Muscle of leg (tissue), 16 donors: ENCODE measurements at places on chromosomes 1 and 21. TPM values are rescaled to one million over a fixed set of nuclear protein-coding genes. Genes with fewer than 3 reads are reported as not detected.

The HMCN1 gene
- 11.6 TPM for total RNA-seq

The SYT6 gene
- 0.40 TPM for total RNA-seq

The RIMKLA gene
- total RNA-seq: 0.71 TPM

The LAMC2 gene
- 0.71 TPM for total RNA-seq

The MECR gene
- total RNA-seq: 20.5 TPM

The DPYD gene
- total RNA-seq: 14.7 TPM

The FCER1G gene
- 6.9 TPM for total RNA-seq

The STYXL2 gene
- total RNA-seq: 49.6 TPM

The PTCH2 gene
- 2.7 TPM for total RNA-seq

The CAMK1G gene
- total RNA-seq: 0.04 TPM

The LCE2B gene
- total RNA-seq: not detected

The MCOLN2 gene
- 0.18 TPM for total RNA-seq

The AADACL4 gene
- total RNA-seq: 0.04 TPM

The MEX3A gene
- 9.4 TPM for total RNA-seq

The C4BPB gene
- total RNA-seq: 0.27 TPM

The SELENBP1 gene
- total RNA-seq: 31.2 TPM

The RPF1 gene
- 34.7 TPM for total RNA-seq

The F13B gene
- not detected for total RNA-seq

The OR2T29 gene
- total RNA-seq: not detected

The SSBP3 gene
- total RNA-seq: 14.9 TPM

The PAX7 gene
- 34.0 TPM for total RNA-seq

The SCNM1 gene
- total RNA-seq: 53.6 TPM

The CATSPERE gene
- total RNA-seq: 1.1 TPM

The AGL gene
- total RNA-seq: 229 TPM

The KIF21B gene
- total RNA-seq: 0.58 TPM

The KHDRBS1 gene
- total RNA-seq: 60.7 TPM

The B3GALT2 gene
- 10.9 TPM for total RNA-seq

The RNF186 gene
- not detected for total RNA-seq

The A3GALT2 gene
- not detected for total RNA-seq

The WNT2B gene
- 7.8 TPM for total RNA-seq

The CASQ1 gene
- 827 TPM for total RNA-seq

The COL6A1 gene
- total RNA-seq: 292 TPM

The FCRL1 gene
- total RNA-seq: 0.09 TPM

The ASCL5 gene
- 0.04 TPM for total RNA-seq

The ASH1L gene
- total RNA-seq: 31.5 TPM

The SLAMF6 gene
- 0.13 TPM for total RNA-seq

The FHL3 gene
- total RNA-seq: 81.6 TPM

The MARCKSL1 gene
- total RNA-seq: 50.1 TPM

The CR1 gene
- total RNA-seq: 1.5 TPM

The C2CD4D gene
- not detected for total RNA-seq

The PTAFR gene
- total RNA-seq: 1.6 TPM

The ZNF672 gene
- 13.3 TPM for total RNA-seq

The CD160 gene
- 0.09 TPM for total RNA-seq

The SLC16A4 gene
- 9.1 TPM for total RNA-seq

The PGM1 gene
- 68.5 TPM for total RNA-seq

The ERICH3 gene
- total RNA-seq: 0.04 TPM

The FCRL5 gene
- total RNA-seq: not detected

The RYR2 gene
- 2.3 TPM for total RNA-seq

The SMCP gene
- not detected for total RNA-seq
